Hypothalamus (tissue), 51 donors: ENCODE measurements at places on chromosomes 2 and 18.

DNA sequence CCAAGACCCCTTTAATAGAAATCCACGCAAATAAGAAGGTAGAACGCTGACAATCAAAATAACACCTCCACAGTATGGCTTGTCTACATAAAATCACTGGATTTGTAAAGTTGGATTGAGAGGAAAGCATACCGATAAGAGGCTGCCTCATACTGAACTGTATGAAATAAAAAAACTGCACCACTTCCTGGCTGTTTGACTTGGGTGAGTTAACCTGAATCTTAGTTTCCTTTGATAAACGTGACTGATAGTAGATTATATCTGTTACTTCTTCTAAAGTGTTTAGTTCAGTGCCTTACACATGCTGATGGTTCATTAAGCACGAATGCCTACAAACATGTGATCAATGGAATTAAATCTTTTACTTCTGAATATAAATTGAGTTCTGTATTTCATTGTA is 140.4 kb upstream of the RNF152 start:
- DNase-seq = no peak

GRCh38 chr18:39347701-39348100 is 1782.1 kb upstream of the CELF4 start:
- no peak for DNase-seq

DNA sequence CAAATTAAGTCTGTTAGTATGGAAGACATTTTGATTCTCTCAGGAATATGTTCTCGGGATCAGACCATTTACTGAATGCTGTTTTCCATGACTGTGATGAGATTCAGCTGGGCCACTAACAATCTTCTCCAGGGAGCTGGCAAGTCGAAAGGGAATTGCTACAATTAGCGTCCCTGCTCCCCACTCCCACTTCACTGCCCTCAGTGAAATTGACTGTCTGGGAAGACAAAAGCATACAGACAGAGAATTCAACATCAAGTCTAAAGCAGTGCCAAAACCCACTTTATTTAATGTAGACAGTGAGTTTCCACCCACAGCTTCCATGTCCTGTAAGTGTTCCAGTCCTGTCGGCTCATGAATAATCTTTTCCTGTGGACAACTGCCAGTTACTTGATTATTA is 34.0 kb upstream of the COL3A1 start:
- DNase-seq = no peak

DNA sequence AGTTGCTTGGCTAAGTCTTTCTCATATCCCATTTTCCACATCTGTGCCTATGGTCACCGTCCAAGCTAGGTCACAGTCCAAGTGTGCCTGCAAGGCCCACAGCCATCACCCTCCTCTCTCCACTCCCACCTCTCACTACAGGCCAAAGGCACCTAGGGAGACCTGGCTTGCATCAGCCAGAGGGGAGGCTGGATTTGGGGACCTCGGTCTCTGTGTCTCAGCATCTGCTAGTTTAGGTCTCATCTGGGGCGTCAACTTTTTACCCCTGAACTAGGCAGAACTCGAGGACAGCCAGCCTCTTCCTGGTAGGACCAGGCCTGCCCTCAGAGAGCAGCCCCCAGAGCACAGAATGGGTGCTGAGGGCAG is 217.1 kb downstream of the DYSF start:
- no peak for DNase-seq

- DNase-seq = no peak
Observed at GRCh38 chr18:28366676-28367075, 189.7 kb upstream of the CDH2 start.

DNA sequence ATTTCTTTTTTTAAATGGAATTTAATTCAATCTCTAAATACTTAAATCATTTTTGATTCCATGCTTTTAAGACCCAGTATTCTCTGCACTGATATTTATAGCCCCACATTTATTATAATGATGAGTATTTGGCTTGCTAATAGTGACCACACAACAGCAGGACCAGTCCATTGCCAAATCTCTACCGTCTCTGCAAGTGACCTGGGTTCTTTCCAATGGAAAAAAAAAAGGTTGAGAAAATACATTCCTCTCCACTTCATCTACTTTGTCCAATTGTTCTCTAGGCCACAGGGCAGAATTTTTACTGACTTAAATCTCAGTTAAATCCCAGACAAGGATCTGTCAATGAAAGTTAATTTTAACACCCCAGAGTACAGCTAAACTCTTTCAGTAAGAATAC is 20.5 kb downstream of the GRB14 start:
- DNase-seq = no peak

DNA sequence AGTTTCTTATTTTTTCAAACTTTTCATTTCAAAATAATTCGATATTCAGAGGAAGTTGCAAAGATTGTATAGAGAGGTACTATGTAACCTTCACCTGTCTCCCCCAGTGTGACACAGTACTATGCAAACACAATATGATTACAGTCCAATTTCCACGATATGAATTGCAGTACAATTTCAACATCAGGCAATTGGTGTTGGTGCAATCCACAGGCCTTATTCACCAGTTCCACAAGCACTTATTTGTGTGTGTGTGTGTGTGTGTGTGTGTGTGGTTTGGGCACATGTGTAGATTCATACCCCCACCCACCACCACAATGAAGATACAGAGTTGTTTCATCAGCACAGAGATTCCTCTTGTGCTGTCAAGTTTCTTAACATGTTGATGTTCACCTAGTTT is 69.7 kb upstream of the ARL4C start:
- DNase-seq = no peak

DNA sequence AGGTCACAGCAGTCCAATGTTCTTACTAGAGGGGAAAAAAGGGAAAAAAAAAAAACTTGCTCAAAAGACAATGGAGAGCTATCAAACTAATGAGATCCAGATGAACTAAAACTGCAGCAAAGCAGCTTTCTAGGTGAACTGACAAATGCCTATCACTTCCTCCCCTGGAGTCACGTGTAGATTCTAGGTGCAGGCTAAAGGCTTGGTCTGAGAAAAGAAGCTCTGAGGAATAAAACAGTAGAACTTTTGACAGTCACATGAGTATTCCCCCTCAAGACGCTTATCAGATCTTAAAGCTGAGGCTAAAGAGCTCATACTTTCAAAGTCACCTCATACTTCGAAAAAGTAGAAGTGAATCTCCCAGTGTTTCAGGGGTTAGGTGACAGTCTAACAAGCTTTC is 42.3 kb downstream of the SMAD2 start:
- DNase-seq = no peak

GRCh38 chr18:70553936-70554260 is 265.1 kb downstream of the SOCS6 start:
- DNase-seq = no peak

GRCh38 chr18:10032331-10033015 is 118.7 kb downstream of the VAPA start:
- no peak for DNase-seq

DNA sequence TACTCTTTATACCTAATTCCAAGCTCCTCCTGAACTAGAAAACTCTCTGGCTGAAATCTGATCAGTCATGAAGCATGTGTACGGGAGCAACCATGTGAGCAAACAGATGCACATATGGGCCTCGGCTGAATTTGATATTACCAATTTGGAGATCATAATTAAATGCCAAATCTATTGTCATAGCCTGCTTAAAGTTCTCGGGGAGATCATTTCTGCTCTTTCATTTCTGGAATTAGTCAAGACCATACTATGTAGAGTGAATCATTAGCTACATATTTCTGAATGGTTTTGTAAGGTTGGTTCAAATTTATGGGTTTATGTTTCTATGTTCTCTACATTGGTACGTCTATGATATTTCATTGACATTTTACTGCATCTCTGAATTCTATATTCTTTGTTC is 205.5 kb downstream of the UBE2E3 start:
- DNase-seq = no peak

DNA sequence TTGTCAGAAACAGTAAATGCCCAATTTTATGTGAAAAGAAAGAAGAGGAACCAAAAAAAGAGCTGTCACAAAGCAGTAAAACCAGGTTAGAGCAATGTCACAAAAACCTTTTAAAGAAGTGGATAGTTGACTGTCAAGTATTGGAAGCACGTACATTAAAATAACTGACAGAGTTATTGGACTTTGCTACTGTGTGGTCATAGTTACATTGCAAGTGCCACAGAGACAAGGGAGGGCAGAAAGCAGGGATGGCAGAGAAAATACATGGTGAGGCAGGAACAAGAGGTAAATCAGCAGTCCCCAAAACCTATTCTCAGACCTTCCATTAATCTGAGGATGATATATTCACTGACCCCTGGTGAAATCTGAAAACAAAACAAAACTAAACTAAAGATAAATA is 116.3 kb downstream of the LRP1B start:
- no peak for DNase-seq

- DNase-seq = no peak
Observed at GRCh38 chr2:176419591-176420071, 150.4 kb downstream of the MTX2 start.

DNA sequence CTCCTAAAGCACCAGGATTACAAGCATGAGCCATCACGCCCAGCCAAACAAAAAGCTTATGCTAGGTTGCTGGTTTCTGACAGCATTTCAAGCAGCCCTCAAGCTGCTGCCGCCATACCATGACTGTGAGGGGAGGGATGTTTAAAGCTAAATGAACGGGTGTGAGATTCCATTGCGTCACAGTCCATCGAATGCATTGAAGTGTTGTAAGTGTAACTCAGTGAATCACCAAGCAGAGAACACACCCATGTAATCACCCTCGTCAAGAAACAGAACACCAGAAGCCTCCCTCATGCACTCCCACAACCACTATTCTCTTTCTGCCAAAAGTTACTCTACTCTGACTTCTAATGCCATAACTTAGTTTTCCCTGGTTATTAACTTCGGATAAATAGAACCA is 32.8 kb upstream of the MC5R start:
- DNase-seq = no peak

GRCh38 chr2:28613633-28614501 is 118.0 kb downstream of the PLB1 start:
- no peak for DNase-seq

GRCh38 chr2:231530099-231531011 is at the start of gene NMUR1:
NMUR1 (minus strand) TSS chr2:231530445; CDS start chr2:231530361, 84 bp downstream.
- DNase-seq = peak; percentile 20

- DNase-seq = no peak
Observed at GRCh38 chr2:172554352-172555271, 1.3 kb upstream of the PDK1 start.

DNA sequence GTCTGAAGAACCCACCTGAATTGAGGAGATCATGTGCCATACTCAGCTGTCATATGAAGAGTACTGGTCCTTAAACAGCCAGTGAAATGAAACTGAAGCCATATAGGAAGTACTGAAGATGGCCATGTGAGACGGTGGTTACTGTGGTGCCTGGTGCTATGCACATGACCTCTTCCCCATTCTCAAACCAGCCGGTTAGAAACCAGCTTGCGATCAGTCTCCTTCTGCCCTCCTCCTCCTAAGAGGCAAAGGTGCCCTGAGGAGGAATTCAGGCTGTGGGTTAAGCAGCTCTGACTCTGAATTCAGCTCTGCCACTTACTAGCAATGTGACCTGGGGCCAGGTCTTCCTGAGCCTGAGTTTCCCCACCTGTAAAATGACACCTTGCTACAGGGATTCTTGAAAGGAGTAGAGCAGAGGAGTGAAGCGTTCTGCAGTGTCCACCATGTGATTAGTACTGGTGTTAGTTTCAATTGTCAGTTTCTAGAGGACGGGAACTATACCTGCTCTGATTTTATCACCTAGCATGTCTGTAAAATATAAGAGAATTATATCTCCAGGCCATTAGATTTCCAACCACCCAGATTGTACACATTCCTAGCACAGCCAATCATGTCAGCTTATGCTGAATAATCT is 5.1 kb downstream of the FECH start:
- DNase-seq = no peak

DNA sequence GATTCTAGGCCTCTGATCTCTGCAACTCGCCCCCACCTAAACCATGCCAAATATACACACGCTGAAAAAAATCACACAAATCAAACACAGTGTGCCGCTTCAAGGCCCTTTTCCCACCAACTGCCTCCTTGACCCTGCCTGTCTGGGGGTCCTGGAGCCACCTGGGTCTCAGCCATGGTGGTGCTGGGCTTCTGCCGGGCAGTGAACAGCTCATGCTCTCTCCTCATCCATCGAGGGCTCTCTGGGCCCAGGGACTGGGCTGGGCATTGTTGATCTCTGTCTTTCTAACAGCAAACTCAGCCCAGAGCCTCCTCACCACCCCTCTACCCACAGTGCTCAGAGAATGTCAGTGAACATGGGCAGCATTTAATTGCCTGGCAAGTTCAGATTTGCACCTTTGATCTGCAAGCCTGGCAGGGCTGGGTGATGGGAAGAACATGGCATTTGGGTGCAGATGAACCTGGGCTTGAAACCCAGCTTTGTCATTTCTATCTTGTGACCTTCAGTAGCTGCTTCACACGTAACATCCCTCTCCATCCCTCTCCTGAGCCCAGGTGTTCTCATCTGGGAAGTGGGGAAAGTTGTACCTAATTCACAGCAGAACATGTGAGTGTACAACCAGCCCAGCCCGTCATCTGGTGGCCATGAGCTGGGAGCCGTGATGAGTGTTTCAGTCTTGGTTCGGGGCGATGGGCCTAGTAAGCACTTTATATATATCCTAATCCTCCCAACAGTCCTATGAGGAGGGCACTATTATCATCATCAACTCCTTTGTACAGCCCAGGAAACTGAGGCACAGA is 46.1 kb downstream of the SDC1 start:
- no peak for DNase-seq

GRCh38 chr2:133240491-133241223 is 327.6 kb downstream of the NCKAP5 start:
- no peak for DNase-seq

DNA sequence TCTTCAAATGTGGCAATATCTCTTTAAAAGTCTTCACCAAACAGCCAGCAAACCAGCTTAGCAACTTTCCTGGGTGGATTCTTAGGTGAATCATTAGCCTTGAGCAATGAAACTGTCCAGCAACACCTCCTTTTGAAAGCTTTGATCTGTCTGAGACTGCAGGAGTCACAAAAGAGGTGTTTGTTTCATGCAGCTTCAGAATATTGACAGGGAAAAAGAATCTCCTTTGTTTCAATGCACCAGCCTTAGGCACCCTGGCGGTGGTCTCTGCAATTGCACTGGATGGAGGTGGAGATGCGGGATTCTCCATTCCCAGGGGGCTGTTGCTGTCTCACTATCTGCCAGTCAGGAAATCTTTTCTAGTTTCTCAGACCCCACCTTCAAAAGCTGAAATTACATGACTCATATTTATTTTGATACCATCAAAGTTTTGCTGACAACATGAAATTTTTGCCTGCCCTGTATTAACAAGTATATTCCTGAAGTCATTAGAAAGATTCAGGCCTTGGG is 76.0 kb upstream of the DSG1 start:
- DNase-seq = no peak

- no peak for DNase-seq
Observed at GRCh38 chr2:15048000-15048399, 415.5 kb downstream of the LRATD1 start.

GRCh38 chr18:26863921-26864497 is 1.5 kb downstream of the AQP4 start:
- DNase-seq = no peak

DNA sequence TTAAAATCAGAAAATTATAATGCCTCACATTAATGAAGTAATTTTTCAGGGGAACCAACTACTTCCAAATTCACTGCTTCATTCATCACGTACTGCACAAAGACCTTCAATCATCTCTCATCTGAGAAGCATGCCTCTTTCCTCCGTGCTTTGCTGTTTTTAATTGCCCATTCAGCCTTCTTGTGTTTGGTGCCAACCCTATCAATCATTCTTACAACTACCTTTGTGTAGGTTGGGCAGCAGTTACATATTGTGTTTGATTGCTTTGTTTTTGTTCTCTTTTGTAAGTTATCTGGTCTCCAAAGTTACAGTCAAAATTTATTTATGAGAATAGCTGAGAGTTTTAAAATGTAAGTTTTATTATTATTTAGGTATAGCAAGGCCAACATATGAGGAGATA is 549.0 kb upstream of the SLC8A1 start:
- DNase-seq = no peak
